ENCODE measurements at places on chromosomes 5 and 9. TPM values are rescaled to one million over a fixed set of nuclear protein-coding genes. Genes with fewer than 3 reads are reported as not detected.
A peak's percentile ranks its signal among the peaks of the same experiment; 100 is the strongest.

- no peak for DNase-seq
- H3K36me3 ChIP-seq = no peaks in the 10 kb centered on the region
- no peak overlapping the region for H3K4me3 ChIP-seq
- no peaks in the 10 kb centered on the region for H3K4me1 ChIP-seq
- H3K27me3 ChIP-seq = no peaks in the 10 kb centered on the region
Measured at GRCh38 chr5:62132276-62132675, 173.7 kb upstream of the KIF2A start.

DNA sequence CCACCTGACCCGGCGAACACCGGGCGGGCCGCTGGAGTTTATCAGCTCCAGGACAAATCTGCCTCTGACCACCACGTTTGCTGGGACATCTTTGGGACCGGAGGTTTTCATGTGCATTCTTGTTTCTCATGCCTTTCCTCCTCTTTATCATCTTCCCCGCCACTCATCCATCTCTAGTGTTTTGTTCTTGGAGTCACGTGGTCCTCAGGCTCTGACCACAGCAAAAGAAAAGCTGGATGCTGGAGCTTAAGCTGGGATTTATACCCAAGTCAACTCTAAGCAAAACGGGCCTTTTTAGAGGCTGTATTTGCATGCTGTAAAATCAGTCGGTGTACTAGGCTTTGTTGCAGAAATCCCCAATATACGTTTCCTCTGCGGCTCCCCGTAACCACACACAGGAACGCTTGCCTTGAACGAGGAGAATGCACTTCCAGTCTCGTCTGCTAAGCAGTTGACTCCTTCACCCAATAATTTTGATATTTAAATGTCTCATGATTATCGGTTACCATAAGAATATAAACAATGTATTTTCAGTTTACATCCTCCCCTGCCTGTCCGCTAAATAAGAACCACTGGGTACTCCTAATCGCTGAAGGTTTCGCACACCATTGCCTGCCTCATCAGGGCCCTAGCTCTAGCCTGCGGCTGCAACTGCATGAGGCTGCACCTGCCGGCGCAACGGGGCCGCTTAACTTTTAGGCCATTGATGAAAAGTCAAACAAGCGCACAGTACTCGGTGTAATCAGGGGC lies 560 bp upstream of the NDUFS6 start:
- peak overlapping the region; percentile 56 for H3K4me3 ChIP-seq
- no peaks in the 10 kb centered on the region for H3K27me3 ChIP-seq
- peaks cover 38% of the 10 kb centered on the region for H3K4me1 ChIP-seq
- peak; percentile 20 for DNase-seq
- H3K36me3 ChIP-seq = peaks cover 32% of the 10 kb centered on the region
- peak overlapping the region; percentile 94 for H3K27ac ChIP-seq

GRCh38 chr5:139690064-139690802 lies 42.1 kb downstream of the CXXC5 start:
- peak; percentile 72 for DNase-seq
- no peaks in the 10 kb centered on the region for H3K27me3 ChIP-seq
- no peaks in the 10 kb centered on the region for H3K36me3 ChIP-seq
- peak overlapping the region; percentile 80 for H3K27ac ChIP-seq
- no peak overlapping the region for H3K4me3 ChIP-seq

DNA sequence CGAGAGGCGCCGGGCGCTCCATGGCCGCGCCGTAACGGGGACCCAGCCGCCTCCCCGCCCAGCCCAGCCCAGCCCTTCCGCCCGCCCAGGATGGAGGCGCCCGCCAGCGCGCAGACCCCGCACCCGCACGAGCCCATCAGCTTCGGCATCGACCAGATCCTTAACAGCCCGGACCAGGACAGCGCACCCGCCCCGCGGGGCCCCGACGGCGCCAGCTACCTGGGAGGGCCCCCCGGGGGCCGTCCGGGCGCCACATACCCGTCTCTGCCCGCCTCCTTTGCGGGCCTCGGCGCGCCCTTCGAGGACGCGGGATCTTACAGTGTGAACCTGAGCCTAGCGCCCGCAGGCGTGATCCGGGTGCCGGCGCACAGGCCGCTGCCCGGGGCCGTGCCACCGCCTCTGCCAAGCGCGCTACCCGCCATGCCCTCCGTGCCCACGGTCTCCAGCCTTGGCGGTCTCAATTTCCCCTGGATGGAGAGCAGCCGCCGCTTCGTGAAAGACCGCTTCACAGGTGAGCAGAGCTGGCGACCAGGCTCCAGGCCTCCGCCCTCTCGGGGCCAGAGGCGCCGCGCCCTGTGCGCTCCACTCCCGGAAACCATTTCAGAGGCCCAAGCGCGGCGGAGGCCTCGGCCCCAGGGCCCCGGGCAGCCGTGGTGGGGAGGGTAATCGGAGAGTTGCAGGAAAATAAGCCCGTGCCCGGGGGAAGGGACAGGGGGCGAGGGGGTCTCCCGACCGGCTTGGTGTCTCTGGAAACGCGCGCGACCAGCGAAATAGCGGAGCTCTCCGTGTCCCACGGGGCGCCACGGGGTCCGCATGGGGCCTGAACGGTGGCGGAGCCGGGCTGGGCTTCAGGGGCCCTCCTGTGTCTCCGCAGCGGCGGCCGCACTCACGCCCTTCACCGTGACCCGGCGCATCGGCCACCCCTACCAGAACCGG lies 496 bp downstream of the TLX3 start:
- no peak overlapping the region for H3K27ac ChIP-seq
- H3K36me3 ChIP-seq = no peaks in the 10 kb centered on the region
- H3K4me1 ChIP-seq = peaks cover 5% of the 10 kb centered on the region
- H3K4me3 ChIP-seq = peak overlapping the region; percentile 5

DNA sequence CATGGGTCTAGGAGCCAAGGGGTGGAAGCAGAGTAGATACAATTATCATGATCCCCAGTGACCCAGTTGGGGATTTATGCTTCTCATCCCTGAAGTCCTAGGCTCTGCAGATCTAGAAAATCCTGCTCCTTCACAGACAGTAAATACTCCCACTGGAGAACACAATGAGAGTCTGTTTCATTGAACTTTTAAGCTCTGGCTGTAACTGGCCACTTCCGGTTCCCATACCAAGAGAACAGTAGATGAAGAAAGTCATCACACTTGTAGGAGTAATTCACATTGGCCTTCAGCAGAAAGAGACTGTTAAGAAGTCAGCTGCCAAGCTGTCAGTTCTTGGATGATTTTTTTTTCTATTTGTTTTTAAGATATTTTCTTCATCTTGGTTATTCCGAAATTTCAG lies 597.1 kb downstream of the ACTL7B start:
- no peaks in the 10 kb centered on the region for H3K27me3 ChIP-seq
- no peaks in the 10 kb centered on the region for H3K4me1 ChIP-seq
- H3K27ac ChIP-seq = no peak overlapping the region
- H3K4me3 ChIP-seq = no peak overlapping the region

GRCh38 chr9:85258823-85259370 lies 482.9 kb downstream of the AGTPBP1 start:
- no peak overlapping the region for H3K27ac ChIP-seq
- no peaks in the 10 kb centered on the region for H3K27me3 ChIP-seq
- no peaks in the 10 kb centered on the region for H3K36me3 ChIP-seq
- peak; percentile 77 for DNase-seq
- H3K4me1 ChIP-seq = peaks cover 27% of the 10 kb centered on the region

- no peaks in the 10 kb centered on the region for H3K36me3 ChIP-seq
- no peak overlapping the region for H3K27ac ChIP-seq
- H3K4me3 ChIP-seq = no peak overlapping the region
- H3K4me1 ChIP-seq = peaks cover 25% of the 10 kb centered on the region
- DNase-seq = peak; percentile 83
- no peaks in the 10 kb centered on the region for H3K27me3 ChIP-seq
Measured at GRCh38 chr5:123752552-123753179, 240.7 kb downstream of the CSNK1G3 start.

DNA sequence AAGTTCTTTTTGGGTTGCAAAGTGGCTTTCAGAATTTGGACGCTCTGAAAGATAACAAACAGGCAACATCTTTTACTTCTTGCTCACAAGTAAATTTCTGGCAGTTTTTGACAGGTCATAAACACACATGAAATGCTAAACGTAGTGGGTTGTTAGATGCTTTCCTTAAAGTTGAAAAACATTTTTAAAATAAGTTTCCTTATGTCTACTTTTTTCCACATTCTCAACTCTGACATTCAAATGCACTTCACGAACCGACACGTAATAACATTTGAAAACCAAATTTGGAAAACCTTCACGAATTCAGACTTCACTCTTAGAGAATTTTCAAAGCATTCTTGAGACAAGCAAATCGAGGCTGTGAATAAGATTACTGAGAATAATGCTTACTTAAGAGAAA lies 26.9 kb downstream of the MTX3 start:
- no peak for DNase-seq
- H3K36me3 ChIP-seq = no peaks in the 10 kb centered on the region

- no peak for DNase-seq
- H3K27me3 ChIP-seq = no peaks in the 10 kb centered on the region
- H3K4me1 ChIP-seq = peaks cover 3% of the 10 kb centered on the region
- peak overlapping the region; percentile 89 for H3K4me3 ChIP-seq
- H3K36me3 ChIP-seq = no peaks in the 10 kb centered on the region
- H3K27ac ChIP-seq = peak overlapping the region; percentile 96
Measured at GRCh38 chr9:6758248-6758497, 400 bp downstream of the KDM4C start.

ABCA2 gene
- total RNA-seq = 56.7 TPM

FOXD4L3 gene
- 0.21 TPM for total RNA-seq

GLT6D1 gene
- not detected for total RNA-seq

F2RL2 gene
- total RNA-seq = 0.98 TPM

OSTF1 gene
- total RNA-seq = 20.5 TPM

PTGER4 gene
- total RNA-seq = 0.99 TPM

IDNK gene
- total RNA-seq = 6.4 TPM

PHAX gene
- 26.4 TPM for total RNA-seq

ANKRD31 gene
- total RNA-seq = under 0.01 TPM

MLANA gene
- not detected for total RNA-seq

TMC1 gene
- total RNA-seq = not detected

ORM2 gene
- total RNA-seq = not detected
